ENCODE measurements at places on chromosomes 7 and 10.
A peak's percentile ranks its signal among the peaks of the same experiment; 100 is the strongest.

DNA sequence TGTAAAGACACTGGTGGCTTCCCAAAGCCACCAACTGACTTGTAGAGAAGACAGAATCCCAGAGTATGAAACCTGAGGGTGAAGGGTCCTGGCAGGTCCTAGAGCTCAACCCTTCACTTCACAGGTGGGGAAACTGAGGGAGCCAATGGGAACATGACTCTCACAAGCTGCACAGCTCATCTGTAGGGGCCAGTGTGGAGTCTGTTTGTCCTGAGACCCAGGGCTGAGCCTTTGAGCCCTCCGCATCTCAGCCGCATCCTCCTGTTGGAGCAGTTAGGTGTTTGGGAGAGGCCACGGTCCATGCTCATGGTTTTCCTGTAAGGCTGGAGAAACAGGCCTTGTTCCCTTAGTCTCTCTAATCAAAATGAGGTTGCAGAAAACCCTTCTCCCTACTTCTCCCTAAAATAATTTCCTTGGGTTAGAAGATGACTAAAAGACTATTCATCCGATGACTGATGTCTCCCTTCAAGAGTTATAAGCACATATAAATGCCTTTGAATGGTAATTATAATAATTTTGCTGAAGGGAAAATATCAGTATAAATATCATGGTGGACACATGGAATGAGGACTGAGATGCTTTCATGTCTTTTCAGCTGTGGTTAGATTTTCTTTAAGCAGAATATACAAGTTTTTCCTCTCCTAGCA, 10.3 kb downstream of the HTRA1 start:
- no peak for DNase-seq

- DNase-seq = no peak
These were observed 94.8 kb upstream of the AFAP1L2 start for GRCh38 chr10:114499116-114499515.

DNA sequence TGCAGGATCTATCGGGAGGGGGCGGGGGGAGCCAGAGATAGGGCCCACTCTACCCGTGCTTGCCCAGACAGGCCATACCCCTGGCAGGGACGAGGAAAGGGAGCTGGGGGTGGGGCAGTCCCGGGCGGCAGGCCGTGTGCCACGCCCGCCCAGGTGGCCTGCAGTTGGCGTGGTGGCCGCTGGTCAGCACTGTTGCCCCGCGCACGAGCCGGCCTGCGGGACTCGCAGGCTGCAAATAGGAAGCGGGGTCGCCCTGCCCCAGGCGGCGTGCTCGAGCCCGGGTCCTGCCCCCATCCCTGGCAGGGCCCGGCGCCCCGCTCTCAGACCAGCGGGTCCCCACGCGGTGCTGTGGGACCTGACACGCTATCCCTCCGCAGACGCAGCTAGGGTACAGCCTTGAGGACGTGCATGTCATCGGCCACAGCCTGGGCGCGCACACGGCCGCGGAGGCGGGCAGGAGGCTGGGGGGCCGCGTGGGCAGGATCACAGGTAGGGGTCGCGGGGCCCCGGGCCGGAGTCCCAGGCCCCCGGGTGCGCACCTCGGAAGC, 6.7 kb downstream of the PNLIPRP2 start:
- no peak for DNase-seq

GRCh38 chr7:98395951-98396350, 4.9 kb downstream of the BAIAP2L1 start:
- no peak for DNase-seq

- DNase-seq = no peak
These were observed 13.2 kb upstream of the PWWP2B start for GRCh38 chr10:132383751-132384196.

DNA sequence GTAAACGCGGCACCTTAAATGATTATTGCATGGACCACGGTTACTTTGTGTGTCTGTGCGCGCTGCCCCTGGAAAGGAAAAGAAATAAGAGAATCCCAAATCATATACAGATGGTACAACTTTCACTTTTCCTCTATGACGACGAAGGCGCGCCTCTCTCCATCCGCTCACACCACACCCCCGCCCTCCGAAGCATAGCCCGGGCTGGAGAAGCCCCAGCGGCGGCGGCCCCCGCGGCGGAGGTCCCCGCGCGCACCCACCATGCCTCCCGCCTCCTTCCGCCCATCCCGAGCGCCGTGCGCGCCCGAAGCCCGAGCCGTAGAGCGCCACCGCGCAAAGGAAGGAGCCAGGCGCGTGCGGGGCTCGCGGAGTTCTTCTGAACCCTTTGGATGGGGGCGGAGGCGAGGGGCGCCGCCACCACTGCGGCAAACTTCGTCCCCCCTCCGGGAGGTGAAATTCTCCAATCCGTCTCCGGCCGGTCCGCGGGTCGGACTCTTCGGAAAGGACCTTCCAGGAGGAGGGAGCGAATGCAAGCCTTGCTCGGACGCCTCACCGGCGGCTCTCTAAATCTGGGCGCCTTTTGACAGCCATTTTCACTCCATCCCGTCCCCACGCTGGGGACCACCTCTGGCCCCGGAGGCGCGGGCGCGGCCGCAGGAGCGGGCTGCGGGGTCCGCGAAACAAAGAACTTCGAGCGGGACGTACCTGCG, 588 bp downstream of the GLI3 start:
- DNase-seq = no peak

DNA sequence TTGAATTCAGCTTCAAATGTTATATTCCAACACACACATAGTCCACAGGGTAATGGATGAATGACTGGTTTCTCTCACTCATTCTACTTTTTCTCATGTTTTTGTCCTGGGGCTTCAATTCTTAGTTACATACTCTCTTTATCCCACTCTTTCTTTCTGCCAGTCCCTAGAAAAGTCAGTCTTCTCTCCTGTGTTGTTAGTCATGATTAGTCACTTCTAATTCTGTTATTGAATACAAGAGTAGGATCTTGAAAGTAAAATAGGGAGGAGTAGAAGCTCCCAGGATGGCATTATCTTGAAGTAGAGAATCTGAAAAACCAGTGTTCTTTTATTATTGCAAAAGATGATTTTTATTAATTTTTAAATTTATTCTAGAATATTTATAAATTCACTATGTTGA, 45.5 kb upstream of the CALCR start:
- DNase-seq = no peak

DNA sequence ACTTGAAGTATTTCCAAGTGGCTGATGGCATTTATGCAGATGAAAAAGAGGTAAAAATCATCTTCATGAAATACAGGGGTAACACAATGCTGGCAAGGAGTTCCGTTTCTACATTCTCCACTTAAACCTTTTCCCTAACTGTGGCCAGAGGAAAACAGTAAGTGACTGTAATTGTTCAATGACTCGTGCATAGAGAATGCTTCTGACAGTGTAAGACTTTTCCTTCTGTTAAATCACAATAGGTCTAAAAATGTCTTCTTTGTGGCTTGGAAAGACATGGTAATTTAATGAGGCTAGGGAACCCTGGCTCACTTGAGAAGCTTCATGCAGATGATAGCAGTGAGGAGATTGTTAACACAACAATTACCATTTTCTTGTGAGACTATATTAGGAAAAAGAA, 50.3 kb upstream of the RSU1 start:
- no peak for DNase-seq

GRCh38 chr10:43255634-43256431, 11.0 kb downstream of the RASGEF1A start:
- DNase-seq = peak; percentile 32

GRCh38 chr7:356691-357462, 66.9 kb downstream of the FOXL3 start:
- DNase-seq = no peak

- peak; percentile 43 for DNase-seq
These were observed 2.0 kb upstream of the SFTPA2 start for GRCh38 chr10:79562135-79562756.

- no peak for DNase-seq
These were observed 87.6 kb upstream of the MACROH2A2 start for GRCh38 chr10:69965086-69965485.

GRCh38 chr10:132946-133898, 2.0 kb upstream of the ZMYND11 start:
- DNase-seq = no peak
